ENCODE measurements at places on chromosomes 16 and 17.

- DNase-seq: no peak
These were observed 16.0 kb downstream of the KRT33A start for GRCh38 chr17:41334385-41335305.

- peak; percentile 49 for DNase-seq
These were observed 3.3 kb upstream of the XYLT1 start for GRCh38 chr16:17474037-17474436.

DNA sequence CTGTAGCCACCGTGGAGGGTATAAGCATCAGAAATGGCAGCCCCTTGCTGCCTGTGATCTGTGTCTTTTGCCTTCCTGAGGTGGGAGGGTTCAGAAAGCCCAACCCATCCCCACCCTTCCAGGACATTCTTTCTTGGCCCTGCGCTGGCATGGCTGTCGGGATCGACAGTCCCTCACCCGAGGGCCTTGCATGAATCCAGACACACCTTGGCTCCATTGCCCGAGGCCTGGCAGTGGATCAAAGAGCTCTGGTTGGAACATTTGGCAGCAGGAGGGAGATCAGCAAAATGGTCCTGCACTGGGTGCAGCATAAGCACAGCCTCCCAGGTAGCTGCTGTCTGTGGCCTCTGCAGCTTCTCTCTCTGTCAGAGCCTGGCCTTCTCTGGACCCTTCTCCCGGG is 246.6 kb upstream of the MAF start:
- peak; percentile 7 for DNase-seq

GRCh38 chr17:63495491-63495890 is 18.6 kb downstream of the ACE start:
- DNase-seq: no peak

- DNase-seq: no peak
These were observed 276.6 kb upstream of the EEF2KMT start for GRCh38 chr16:5374184-5374583.

- no peak for DNase-seq
These were observed 20.5 kb upstream of the HEXD start for GRCh38 chr17:82397449-82398335.

- peak; percentile 55 for DNase-seq
These were observed 759 bp downstream of the ALKBH5 start for GRCh38 chr17:18184143-18185031.

GRCh38 chr17:64340557-64340956 is 50.1 kb downstream of the PECAM1 start:
- no peak for DNase-seq

- DNase-seq: peak; percentile 61
These were observed 246.2 kb downstream of the STX8 start for GRCh38 chr17:9329251-9329921.

DNA sequence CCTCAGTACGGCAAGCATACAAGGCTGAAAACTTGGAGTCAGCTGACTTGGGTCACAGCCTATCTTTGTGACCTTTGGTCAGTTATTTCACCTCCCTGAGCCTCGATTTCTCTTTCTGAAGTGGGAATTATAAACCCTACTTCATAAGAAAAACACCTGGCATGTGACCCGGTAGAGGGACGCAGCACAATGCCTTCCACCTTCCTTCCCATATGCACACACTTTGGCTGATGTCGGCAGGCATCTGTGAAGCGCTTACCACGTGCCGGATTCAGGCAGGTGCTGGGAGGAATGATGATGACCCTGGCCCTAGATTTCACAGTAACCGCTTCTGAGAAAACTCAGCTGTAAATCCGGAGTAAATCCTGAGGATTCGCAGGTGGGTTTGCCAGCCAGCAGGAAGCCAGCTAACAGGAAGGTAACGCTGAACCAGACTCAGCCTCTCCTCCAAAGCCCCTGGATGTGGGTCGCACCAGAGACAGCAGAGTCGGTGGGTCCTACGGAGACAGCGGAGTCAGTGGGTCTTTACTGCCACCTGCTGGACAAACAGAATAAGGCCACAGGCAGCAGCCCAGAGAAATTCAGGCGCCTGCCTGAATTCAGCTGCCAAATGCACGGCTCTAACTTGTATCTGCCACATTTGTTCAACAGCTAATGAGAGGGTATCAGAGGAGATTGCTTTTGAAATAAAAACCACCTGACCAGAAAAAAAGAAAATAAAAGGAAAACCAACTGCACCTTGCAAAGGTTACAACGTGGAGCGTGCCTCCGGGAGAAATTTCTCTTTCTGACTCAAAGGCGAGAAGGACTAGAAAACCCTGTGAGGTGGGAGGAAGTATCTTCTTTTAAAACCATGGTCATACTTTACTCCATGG is 16.6 kb downstream of the COPRS start:
- DNase-seq: peak; percentile 90

GRCh38 chr16:84725481-84726078 is 25.8 kb downstream of the USP10 start:
- peak; percentile 63 for DNase-seq

GRCh38 chr17:45828582-45829133 is 16.0 kb upstream of the SPPL2C start:
- no peak for DNase-seq

GRCh38 chr17:55996826-55997225 is 156.4 kb upstream of the ANKFN1 start:
- no peak for DNase-seq

DNA sequence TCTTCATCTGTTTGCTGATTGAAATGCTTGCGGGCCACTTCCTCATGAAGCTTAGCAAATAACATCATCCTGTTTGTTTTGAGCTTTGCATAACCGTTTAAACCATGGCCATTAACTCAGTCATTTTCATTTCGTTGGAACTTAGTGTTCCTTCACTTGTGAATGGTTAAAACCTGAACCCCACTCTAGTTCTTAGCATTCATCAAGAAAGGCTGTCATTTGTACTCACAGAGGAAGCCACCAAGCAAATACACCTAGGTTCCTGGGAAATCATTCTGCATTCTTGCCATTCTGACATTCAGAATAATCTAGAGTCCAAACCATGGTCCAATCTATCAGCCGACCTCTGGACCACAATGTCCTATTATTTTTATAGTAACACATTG is 8.4 kb upstream of the TAT start:
- no peak for DNase-seq

DNA sequence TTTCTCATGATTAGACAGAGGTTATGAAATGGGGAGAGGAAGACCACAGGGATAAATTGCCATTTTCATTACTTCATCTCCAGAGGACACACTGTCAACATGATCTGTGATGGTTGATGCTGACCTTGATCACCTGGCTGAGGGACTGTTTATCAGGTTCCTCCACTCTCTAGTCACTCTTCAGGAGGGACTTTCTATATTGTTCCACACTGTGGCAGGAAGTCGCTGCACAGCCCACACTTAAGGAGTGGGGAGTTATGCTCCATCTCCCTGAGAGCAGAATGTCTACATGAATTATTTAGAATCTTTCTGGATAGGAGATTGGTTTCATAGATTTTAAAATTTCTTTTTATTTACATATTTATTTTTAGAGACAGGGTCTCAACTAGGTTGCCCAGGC is 46.7 kb downstream of the CYB5B start:
- no peak for DNase-seq

DNA sequence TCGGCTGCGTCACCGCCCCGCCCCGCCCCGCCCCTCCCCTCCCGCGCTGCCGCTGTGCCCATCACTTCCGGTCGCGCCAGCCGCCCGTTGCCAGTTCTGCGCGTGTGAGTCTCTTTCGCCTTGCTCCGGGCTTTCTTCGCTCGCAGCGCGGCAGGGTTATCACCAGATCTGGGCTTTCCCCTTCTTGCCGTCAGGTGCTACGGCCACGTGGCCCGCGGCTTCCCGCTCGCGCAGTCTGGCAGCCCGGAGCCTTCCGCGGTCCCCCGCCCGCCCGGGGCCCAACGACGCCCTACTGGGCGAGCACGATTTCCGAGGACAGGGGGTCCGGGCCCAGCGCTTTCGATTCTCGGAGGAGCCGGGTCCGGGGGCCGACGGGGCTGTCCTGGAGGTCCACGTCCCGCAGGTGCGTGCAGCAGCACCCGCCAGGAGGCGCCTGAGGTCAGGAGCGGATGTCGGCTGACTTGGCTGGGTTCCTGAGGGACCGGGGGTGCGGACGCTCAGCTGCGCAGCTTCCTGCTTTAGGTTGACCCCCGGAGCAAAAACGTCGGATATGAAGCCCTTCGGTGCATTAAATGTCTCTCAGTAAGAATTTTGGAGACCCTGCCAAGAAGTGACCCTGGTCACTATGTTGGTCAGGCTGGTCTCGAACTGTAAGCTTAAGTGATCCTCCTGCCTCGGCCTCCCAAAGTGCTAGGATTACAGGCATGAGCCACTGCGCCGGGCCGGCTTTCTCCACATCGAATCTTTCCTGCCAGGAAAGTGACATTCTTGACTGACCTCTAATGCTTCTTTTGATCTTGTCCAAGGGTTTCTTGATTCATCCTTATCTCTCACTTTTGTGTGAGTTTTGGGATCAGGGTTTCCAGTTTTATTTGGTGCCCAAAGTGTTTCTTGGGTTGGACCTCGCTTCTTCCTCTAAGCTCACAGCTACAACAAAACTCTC is at the start of gene METTL23:
Gene METTL23, plus strand, starts transcription at position 64 of the 943 bp plus-strand sequence. CDS start 2,872 bp downstream, outside the sequence.
- DNase-seq: peak; percentile 77

DNA sequence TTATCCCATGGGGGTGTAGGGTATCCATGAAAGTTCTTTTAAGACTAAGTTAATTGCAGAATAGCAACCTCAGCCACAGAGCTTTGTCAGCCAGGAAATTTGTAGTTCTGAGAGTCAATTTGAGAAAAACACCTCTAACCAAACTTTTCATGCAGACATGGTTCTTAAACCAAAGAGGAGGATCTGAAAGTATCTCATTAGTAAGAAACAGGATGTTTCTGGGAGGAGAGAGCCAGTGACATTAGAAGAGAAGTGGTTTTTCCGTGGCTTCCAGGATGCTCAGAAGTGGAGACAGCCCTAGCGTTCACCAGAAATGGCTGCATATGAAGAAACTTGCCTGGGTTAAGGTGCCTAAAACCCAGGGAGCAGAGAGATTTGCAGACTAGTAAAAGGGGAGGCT is 7.9 kb downstream of the GNAO1 start:
- DNase-seq: no peak
